GM23248 (cell line): ENCODE measurements at places on chromosomes 11 and 22. TPM values are rescaled to one million over a fixed set of nuclear protein-coding genes. Genes with fewer than 3 reads are reported as not detected.

- DNase-seq, result peak; percentile 9
Observed at GRCh38 chr11:112634551-112634950, 326.7 kb upstream of the NCAM1 start.

GRCh38 chr11:13314676-13315394 is 37.2 kb downstream of the BMAL1 start:
- peak; percentile 15 for DNase-seq

DNA sequence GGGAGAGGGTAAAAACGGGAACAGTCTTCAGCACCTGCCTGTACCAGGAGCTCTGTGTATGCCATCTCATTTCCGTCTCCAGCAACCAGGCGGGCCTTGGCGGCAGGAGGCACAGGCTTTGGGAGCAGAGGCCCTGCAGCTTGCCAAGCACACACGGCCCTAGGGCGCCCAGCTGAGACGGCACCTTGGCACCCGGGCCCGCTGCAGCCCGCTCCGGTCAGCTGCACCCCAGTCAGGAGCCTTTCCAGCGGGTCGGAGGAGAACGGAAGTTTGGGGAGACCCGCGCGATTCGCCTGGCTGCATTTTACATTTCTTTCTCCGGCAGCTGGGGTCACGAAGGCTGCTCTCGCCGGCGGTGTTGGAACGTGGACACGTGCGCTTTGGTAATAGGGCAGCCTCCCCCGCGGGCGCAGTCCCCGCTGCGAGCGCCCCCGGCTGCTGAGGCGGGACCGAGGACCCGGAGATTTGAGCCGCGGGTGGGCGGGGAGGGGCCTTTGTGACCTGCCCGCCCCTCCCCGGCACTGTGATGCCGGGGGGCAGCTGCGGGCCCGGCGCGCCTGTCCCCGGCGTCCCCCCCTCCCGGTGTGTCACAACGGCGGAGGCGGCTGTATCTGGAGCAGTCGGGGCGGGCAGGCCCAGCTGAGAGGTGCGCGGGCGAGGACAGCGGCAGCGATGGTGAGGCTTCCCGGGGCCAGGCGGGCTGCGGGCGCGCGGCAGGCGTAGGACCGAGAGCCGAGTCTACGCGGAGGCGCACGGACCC is at the start of gene TUBA8:
TSS of gene TUBA8 (plus strand) at position 616 of the 760 bp plus-strand sequence. CDS start at position 673, 57 bp downstream.
- peak; percentile 75 for DNase-seq

GRCh38 chr22:36156515-36157419 is 3.8 kb downstream of the APOL3 start:
- peak; percentile 94 for DNase-seq

DNA sequence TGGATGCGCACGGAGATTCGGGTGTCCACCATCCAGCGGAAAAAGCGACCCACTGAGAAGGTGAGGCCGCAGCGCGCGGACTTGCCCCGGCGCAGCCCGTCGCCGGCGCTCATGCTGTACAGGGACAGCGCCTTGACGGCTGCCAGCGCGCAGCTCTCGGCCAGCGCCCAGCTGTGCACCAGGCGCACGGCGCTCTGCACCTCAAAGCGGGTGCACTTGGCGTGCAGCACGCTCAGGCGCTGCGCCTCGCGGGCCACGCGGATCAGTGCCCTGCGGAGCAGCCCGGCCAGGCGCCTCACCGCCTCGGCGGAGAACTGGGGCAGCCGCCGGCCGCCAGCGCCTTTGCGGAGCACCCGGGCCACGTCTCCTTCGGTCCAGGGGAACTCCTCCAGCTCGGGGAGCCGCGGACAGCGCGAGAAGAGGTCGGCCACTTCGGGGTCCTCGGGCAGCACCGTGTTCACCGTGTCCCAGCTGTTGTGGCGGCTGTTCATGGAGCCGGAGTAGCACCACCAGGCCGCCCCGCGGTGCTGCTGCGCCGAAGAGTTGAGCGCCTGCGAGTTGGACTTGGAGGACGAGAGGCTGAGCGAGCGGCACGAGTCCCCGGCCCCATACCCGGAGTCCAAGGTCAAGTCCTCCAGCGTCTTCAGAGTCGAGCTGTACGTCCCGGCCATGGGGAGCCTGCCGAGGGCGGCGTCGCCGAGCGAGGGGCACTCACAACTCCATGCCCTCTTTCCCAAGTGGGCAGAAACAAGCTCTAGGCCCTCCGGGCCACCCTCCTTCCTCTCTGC is 703 bp downstream of the ABTB2 start:
- DNase-seq, result peak; percentile 80

DNA sequence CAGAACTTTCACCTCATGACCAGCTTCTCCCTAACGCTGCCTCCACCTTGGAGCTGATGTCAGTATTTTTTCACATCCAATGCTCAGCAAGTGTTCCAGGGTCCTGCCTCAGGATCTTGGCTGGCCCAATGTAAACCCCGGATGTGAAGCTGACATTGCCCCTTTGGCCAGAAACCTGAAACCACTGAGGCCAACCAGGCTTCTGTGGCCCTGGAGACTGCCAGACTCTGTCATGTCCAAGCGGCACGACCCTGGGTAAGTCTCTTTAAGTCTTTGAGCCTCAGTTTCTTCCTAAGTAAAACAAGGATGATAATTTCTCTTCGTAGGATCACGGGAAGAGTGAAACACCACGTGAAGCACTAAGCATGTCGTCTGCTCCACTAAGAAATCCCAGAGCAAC is 22.8 kb downstream of the SERPIND1 start:
- DNase-seq, result no peak

ZNHIT2 gene
- 12.3 and 13.2 TPM in 2 replicates for total RNA-seq

SLC43A3 gene
- 23.2 and 57.7 TPM in 2 replicates for total RNA-seq

UPK2 gene
- total RNA-seq, result not detected in 2 replicates

OR52N4 gene
- 0.43 TPM in 1 of 2 replicates, not detected in the other for total RNA-seq

- peak; percentile 53 for DNase-seq
Observed at GRCh38 chr11:10314199-10315072, 9.6 kb downstream of the ADM start.

GRCh38 chr11:33869481-33870422 is 22.1 kb downstream of the LMO2 start:
- DNase-seq, result peak; percentile 67

GSTT2B gene
- 5.3 and 8.7 TPM in 2 replicates for total RNA-seq

DNA sequence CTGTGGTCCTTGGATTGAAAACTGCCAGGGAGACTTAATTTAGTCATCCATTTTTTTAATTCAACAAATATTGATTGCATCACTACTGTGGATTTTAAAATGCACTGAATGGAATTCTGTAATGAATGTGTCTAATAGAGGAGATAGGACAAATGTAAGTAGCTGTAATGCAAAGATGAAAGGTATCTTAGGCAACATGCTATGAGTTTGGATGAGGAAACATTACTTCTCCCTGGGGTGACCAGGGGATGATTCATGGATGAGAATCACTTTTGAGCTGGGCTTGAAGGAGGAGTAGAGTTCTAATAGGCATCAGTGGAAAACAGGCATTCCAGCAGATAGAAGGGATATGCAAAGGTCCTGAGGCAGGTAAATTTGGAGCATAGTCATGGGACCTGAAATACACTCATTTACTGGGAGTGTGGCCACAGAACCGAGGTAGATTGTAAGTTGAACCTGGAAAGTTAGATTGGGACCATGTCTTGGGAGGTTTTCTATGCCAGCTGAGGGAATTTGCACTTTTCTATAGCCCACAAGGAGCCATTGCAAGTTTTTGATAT is 43.4 kb downstream of the PKNOX2 start:
- DNase-seq, result peak; percentile 53
